Hypothalamus (tissue), 51 donors: ENCODE measurements at places on chromosomes 5 and 9.

DNA sequence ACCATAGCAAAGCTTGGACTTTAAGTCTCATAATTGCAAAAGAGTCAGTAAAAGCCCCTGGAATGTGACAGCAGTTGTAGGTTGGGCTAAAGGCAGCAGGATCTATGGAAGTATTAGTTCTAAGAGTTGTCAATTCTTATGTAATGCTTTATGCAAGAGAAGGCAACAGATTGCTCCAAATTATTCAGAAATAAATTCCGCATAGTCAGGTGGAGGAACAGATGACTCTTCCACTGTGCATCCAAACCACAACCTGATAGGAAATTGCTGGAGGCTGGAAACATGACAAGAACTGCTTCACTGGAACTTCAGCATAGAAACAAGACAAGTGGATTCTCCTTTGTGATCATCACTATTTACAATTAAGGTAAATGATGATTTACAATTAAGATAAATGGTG lies 101.0 kb downstream of the STARD4 start:
- no peak for DNase-seq

DNA sequence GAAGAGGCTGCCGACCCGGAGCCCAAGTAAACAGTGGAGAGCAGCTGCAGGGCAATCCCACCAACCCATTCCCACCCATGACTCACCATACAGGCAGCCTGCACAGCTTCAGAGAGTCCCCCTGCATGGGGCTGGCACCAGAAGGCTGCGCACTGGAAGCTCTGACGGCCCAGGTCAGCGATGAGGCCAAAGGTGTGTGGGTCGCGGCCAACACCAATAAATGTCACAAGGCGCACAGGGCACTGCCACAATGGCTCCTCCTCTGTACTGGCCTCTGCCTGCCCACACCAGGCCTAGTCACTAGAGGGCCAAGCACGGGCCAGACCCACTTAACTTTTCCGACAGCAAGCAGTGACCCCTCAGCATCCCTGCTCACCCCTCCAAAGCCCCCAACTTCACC lies 3.0 kb upstream of the SRA1 start:
- DNase-seq: no peak

GRCh38 chr9:81474792-81475191 lies 214.6 kb downstream of the TLE1 start:
- no peak for DNase-seq

- no peak for DNase-seq
Observed at GRCh38 chr5:133675376-133676154, 63.2 kb upstream of the FSTL4 start.

DNA sequence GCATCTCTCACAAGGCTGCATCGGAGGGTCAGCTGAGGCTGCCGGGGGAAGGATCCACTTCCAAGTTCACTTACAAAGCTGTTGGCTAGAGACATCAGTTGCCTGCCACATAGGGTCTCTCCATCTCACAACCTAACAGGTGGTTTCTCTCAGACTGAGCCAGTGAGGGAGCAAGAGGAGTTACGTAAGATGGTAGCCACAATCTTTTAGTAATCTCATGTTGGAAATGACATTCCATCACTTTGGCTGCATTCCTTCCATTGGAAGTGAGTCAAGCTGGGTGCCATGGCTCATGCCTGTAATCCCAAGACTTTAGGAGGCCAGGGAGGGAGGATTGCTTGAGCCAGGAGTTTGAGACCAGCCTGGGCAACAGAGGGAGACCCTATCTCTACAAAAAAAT lies 7.4 kb upstream of the GRK6 start:
- DNase-seq: no peak

GRCh38 chr9:87392086-87392485 lies 105.6 kb upstream of the DAPK1 start:
- DNase-seq: no peak

GRCh38 chr5:149399775-149400174 lies 20.7 kb upstream of the IL17B start:
- no peak for DNase-seq

GRCh38 chr5:168611165-168611564 lies 32.0 kb upstream of the PANK3 start:
- DNase-seq: no peak

- no peak for DNase-seq
Observed at GRCh38 chr5:66340786-66341185, 196.7 kb downstream of the SREK1 start.

DNA sequence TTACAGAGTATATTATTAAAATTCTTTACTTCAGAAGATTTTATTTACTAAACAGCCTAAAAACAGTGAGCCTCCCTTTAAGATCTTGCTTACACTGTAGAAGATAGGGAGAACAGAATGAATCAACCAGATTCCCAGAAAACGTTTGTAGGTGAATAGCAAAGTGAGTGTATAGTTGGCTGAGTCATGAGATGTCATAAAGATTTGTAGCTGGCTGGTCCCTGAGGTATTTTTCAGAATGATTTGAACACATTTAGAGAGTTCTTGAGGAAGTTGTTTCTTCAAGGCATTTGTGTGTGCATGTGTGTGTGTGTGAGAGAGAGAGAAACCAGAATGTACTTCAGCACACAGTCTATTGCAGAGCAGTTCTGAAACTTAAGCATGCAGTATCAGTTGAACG lies 159.4 kb upstream of the PRR16 start:
- no peak for DNase-seq

GRCh38 chr5:81187885-81188284 lies 45.2 kb upstream of the CKMT2 start:
- DNase-seq: no peak

GRCh38 chr5:42900734-42901133 lies 89.0 kb upstream of the SELENOP start:
- no peak for DNase-seq

GRCh38 chr5:102611312-102611711 lies 112.5 kb upstream of the SLCO6A1 start:
- DNase-seq: no peak

GRCh38 chr9:111114486-111114885 lies 76.2 kb upstream of the LPAR1 start:
- DNase-seq: no peak

DNA sequence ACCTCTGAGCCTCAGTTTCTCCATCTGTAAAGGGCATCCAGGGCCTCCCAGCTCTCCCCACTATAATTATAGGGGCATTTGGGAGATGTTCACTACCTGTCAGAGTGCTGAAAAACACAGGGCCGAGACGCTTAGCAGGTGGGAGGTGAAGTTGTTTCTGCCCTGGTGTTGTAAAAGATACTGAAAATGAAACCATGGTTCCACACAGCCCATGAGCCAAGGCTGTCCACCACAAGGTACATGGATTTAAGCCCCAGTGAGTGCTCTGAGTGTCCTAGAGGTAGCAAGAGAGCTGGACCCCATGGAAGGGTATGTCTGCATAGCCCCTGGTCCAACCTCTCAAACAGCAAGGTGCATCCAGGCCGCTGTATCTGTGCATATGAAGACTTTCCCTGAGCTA lies 137.5 kb downstream of the C5orf15 start:
- DNase-seq: no peak

GRCh38 chr5:58498340-58498942 lies 7.2 kb downstream of the GAPT start:
- no peak for DNase-seq

DNA sequence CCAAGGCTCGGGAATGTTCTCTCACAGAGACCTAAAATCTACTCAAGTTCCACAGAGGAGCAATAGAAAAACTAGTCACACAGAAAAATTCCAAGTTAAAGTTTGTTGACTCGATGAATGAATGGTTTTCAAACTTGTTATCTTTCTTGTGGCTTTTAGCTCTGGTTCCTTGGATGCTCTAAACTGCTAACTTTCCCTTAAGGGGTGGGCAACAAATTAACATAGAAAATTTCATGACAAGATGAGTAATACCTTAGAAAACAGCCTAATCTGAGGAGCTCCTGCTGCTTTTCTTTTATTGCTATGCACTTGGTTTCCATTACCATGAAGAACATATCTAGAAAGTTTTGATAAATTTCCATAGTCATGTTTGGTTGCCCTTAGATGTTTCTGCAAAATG lies 100.2 kb upstream of the CCDC112 start:
- no peak for DNase-seq

- DNase-seq: no peak
Observed at GRCh38 chr9:128304971-128305288, 17.3 kb downstream of the TRUB2 start.

GRCh38 chr5:77957-78804 lies 13.8 kb upstream of the PLEKHG4B start:
- DNase-seq: no peak

DNA sequence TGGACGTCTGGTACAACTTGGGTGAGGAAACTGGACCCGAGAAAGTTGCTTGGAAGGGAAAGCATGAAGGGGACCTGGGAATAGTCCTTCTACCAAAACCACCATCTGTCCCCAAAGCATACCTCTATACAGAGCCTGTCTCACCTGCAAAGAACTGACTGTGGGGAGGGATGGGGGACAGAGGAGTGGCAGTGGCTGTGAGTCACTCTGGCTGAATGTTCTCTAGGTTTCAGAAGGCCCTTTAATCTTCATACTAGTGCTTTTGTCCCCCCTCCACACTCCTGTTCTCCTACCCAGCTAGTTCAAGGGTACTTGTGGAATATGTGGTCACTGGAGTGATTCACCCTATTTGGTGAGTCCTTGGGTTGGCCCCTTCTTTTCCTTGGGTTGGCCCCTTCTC lies 109.3 kb upstream of the RUSC2 start:
- DNase-seq: no peak

DNA sequence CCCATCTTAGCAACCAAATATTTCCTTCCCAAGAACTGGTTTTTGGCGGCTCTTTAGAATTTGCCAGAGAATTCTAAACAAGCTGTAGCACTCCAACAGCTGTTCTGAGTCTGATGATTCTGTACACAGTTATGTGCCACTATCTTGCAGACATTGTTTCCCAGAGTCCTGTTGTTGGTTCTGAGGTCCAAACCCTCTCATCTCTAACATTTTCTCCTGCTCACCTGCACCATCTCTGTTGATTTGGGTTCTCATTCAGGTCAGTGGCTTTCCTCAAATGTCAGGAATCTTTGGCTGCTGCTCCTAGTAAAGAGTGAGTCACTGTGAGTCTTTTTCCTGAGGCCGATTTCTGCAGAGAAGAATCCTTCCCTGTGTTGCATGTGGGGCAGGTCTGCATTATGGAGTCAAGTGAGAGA lies 50.0 kb downstream of the CAMSAP1 start:
- no peak for DNase-seq

DNA sequence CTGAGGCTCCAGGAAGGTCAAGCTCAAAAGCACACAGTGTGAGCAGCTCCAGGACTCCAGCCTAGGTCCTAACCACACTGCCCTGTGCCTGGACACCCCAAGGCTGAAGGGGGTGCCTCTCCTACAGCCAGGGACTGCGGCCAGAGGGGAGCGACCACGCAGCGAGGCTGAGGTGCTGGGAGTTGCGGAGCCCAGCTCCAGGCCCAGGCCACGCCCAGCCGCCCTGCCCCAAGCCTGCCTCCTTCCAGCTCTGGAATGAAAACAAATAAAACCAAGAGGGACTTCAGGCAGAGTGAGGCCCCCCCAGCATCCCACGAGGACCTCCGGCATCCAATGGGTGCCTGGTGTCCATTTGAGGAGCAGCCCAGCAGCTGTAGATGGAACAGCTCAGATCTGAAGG lies 15.2 kb downstream of the VAV2 start:
- DNase-seq: no peak

DNA sequence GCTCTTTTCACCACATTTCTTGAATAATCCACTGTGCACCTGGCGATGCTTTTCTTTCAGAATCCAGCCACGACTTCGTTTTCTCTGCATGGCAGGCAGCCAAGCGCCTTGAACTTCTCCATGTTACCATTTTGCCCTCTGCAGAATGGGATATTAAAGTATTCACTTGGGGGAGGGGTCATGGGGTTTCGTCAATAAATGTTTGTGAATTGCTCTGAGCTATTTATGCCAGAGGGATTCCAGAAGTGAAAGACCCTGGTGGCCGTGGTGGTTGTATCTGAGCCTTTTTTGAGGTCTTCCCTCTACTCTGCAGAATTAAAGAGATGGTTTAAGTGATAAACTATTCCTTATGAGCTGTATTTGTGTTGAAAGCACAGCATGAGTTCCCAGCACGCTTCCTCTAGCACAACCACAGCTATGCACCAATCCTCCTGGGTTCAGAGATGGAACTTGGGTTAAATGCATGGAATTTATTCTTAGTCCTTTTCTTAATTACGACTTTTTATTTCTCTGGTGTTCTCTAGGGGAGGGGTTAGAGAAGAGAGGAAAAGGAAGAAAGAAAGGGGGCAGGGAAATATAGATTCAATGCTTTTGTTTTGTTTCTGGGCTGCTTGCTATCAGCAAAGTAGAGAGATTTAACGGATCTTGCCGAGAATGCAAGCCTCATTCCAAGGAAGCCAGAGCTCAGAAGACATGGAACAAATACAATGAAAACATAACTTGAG lies 478.2 kb upstream of the TNC start:
- no peak for DNase-seq

- no peak for DNase-seq
Observed at GRCh38 chr5:164357395-164358033, 852.1 kb downstream of the MAT2B start.

DNA sequence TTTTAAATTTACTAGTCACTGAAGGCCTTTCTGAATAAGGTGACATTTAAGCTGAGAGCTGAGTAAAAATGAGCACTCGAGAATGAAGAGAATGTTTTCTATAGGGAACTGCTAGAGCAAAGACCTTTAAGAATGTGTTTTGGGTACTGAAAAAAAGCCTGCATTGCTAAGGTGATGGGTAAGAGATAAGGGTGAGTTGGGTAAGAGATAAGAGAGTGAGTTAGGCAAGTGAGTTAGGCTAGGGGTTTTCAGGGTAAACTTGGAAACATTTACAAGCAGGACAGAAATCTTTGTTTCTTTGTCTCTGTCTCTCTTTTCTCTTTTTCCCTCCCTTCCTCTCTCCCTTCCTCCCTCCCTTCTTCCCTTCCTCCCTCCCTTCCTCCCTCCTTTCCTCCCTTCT lies 5.6 kb downstream of the RAD23B start:
- no peak for DNase-seq

DNA sequence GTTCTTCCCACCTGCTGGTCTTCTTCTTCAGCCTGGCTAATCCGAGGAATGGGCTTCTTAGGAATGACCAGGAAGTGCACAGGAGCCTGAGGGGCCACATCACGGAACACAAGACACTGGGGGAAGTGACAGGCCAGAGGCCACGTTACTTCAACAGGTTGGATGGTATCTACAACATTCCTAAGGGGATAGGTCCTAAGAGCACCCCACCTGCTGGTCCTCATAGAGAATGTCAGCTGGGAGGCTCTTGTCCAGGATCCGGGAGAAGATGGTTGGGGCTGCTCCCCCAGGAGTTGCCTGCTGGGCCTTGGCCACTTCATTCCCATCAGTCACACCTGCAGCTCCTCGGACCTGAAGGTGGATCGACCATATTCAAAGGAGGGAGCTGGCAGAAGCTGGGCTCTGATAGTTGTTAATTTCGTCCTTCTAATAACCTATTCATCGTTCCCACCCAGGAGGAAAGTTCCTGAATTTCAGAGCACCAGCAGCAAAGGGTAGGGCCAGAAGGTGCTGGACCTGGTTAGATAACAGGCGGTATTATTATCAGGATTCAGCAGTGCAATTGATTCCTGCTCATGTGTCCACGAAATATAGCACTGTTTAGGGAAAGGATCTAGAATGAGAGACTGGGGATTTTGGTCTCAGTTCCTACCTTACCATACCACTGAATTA lies 1.3 kb downstream of the HINT2 start:
- DNase-seq: no peak
